ENCODE measurements at places on chromosomes 3 and 15.

GRCh38 chr3:73294537-73294936 is 233.1 kb downstream of the EBLN2 start:
- no peak for DNase-seq

- no peak for DNase-seq
Observed at GRCh38 chr3:94822298-94822697, 759.4 kb downstream of the NSUN3 start.

- no peak for DNase-seq
Observed at GRCh38 chr15:63877713-63878271, 44.0 kb upstream of the HERC1 start.

- DNase-seq, result no peak
Observed at GRCh38 chr3:79767905-79768267, at the start of gene ROBO1. ROBO1 (minus strand) TSS chr3:79767998.

DNA sequence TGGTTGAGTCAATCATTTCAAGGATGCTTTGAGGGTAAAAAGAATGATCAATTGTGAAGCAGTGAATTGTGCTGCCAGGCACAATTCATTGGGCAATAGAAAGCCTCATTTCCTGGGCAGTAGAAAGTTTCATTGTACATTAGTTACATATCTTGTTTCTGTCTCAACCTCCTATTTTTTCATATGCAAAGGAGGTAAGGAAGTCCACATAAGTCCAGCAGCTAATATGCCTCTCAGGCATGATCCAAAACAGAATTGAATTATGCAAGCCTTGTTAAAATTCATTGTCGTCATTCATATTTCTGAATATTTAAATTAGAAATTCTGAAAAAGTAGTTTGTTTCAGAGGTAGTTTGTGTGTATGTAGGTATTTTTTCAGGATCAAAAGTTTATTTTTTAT is 65.8 kb downstream of the TFRC start:
- DNase-seq, result no peak

DNA sequence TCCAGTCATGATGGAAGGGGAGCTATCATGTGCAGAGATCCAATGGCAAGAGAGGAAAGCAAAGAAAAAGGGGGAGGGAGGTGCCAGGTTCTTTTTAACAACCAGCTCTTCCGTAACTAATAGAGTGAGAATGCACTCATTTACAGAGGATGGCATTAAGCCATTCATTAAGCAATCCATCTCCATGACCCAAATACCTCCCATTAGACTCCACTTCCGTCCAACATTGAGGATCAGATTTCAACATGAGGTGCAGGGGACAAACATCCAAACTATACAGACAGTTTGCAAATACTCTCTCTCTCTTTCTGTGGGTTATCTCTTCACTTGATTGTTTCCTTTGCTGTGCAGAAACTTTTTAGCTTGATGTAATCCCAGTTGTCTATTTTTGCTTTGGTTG is 21.2 kb downstream of the ZDHHC23 start:
- DNase-seq, result no peak

- no peak for DNase-seq
Observed at GRCh38 chr15:31537770-31538592, 211.3 kb downstream of the KLF13 start.

DNA sequence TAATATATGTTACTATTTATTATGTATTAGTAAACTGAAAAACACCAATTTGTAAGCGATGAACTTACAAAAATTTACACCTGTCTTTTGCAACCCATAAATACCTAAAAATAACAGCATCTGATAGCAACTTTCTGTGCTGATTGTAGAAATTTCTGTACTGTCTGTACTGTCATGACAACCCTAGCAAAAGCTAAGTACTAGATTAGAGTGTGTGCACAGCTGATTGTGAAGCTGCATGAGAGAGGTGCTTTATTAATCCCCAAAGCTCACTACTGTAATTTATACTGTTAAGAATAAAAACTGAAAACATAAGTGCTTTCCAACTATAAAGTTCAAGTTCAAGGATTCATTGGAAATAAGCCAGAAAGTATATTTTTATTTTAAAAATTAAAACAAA is 815 bp downstream of the BCL2A1 start:
- no peak for DNase-seq

- DNase-seq, result no peak
Observed at GRCh38 chr15:42264795-42265194, 8.2 kb upstream of the GANC start.

- no peak for DNase-seq
Observed at GRCh38 chr15:29242456-29243242, 27.0 kb downstream of the NSMCE3 start.

Data from activated naive CD8-positive, alpha-beta T cell treated with anti-CD3 and anti-CD28 coated beads, Interleukin-2, amount 10 ng/mL, durations not matched to agents 7 days and 5 days (primary cell).